AG08396 (cell line): ENCODE measurements at places on chromosomes 7 and 10.

GRCh38 chr7:39501358-39501757 lies 64.8 kb upstream of the YAE1 start:
- DNase-seq = no peak

- DNase-seq = peak; percentile 40
Measured at GRCh38 chr7:43584195-43584586, 1.3 kb downstream of the STK17A start.

DNA sequence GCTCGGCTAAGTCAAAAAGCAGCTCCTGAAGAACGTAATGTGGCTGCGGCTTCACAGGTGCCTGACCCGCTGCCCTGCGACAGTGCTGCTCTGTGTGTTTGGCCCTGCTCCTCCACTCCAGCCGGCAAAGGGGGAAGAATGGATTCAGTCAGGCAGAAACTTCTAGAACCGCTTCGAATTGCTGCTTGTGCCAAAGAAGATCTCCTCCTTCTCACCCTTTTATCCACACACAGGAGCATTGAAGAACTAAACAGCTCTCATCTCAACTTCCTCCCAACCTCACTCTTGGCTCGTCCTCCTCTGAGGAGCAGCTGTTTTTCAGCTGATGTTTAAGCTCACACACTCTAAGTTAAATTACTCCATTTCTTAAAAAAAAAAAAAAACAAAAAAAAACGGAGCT lies 651.4 kb downstream of the INHBA start:
- DNase-seq = no peak

DNA sequence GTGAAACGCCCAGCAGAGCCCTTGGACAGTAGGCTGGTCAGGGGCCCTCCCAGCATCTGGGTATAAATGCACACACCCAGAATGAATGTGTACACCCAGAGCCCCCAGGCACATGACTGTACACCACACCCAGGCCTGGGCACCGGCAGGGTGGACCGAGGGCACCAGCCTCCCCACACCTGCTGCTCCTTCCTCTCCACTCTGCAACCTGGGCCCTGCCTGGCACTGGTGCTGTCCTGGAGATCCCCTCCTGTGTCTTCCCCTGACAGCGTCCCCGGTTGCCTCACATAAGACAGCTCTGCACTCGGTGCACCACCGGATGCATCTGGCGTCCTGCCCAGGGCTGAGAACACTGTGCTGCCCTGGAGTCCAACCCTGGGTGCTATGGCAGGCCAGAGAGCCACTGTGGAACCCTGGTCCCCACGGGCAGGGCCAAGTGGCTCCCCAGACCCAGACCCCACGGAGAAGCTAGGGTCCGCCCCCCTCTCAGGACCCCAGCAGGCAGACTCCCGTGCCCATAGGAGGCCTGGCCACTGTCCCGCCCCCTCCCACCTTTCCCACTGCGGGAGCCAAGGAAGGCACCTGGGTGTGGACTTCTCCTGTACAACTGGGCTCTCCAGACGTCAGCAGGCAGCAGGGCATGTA lies 6.6 kb downstream of the RASGEF1A start:
- DNase-seq = peak; percentile 20
